Stimulated activated naive CD8-positive, alpha-beta T cell treated with anti-CD3 and anti-CD28 coated beads, Interleukin-15, amount 100 ng/mL, for 72 hours (primary cell): ENCODE measurements at places on chromosomes 12 and 14.

- no peak for DNase-seq
Observed at GRCh38 chr12:56385873-56386272, 23.2 kb upstream of the APOF start.

DNA sequence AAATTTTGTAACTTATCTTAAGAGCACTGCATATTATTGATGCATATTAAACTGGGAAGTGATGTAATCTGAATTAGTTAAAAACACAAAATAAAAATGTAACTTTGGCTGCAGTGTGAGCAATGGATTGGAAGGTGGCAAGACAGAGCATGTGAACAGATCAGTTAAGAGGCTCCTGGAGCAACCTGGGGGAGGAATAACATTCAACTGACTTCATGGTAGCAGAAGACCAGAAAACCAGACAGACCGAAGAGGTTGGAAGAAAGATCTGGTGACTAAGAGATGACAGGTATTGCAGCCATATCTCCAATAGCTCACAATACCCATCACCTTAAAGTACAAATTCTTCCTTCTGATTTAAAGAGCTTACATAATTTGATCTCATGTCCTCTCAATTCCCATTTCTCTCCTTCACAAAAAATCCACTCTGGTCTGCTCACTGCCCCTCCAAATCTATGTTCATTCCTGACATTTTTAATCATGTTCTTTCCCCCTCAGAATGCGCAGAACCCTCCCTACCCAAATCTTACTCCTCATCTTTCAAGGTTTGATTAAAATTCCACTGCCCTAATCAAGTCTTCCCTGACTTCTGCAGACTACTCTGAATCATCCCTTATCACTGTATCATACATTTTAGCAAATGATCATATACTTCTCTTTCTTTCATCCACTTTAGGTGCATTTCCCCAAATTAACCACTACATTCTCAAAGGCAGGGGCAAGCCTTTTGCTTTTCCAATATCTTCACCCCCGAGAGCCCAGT is 51.5 kb downstream of the DUSP16 start:
- DNase-seq, result no peak

DNA sequence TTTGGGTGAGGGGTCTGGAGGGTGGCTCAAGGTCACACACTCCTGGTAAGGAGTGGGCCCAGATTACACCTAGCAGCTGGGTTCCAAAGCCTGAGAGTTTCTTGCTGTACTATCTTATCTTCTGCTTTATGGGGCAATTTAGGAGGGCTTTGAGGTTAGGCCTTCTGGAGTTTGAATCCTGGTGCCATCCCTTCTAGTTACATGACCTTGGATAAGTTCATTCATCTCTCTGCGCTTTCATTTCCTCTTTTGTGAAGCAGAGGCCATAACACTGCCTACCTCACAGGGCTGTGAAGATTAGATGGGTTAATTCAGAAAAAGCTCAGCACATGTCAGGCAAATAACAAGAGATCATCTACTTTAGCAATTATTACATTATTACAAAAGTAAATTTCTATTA is 7.4 kb upstream of the KRT77 start:
- no peak for DNase-seq

- no peak for DNase-seq
Observed at GRCh38 chr12:102298022-102298421, 100.4 kb upstream of the PMCH start.

- peak; percentile 17 for DNase-seq
Observed at GRCh38 chr14:72291908-72292688, 359.9 kb downstream of the RGS6 start.

DNA sequence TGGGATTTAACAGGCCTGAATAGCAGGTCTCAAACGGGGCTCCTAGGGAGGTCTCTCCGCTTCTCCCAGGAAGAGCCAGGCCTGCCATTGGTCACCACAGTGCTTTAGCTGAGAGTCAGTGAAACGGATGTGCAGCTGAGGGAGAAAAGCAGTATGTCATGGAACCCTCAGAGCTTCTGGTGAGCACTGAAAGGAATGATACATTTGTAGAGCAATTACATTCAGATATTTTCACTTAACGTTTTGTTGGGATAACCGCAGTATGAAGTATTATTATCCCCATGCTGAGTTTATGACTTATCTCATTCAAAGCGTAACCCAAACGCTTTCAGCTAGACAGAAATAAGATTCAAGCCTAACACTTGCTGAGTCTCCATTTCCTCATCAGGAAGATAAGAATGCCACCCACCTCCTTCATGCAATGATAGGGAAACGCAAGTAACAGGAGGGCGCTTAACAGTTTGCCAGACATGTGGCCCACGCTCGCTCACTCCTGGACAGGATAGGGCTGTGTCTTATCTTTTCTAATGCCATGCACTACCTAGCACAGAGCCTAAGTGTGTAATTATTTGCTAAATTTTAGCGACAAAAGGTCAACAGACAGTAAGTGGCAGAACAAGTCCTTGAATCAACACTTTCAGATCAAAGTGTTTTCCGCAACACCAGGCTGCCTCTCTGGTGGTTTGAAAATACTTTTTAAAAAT is 28.2 kb downstream of the DAD1 start:
- no peak for DNase-seq

GRCh38 chr12:120971299-120972180 is 6.8 kb upstream of the HNF1A start:
- peak; percentile 30 for DNase-seq

DNA sequence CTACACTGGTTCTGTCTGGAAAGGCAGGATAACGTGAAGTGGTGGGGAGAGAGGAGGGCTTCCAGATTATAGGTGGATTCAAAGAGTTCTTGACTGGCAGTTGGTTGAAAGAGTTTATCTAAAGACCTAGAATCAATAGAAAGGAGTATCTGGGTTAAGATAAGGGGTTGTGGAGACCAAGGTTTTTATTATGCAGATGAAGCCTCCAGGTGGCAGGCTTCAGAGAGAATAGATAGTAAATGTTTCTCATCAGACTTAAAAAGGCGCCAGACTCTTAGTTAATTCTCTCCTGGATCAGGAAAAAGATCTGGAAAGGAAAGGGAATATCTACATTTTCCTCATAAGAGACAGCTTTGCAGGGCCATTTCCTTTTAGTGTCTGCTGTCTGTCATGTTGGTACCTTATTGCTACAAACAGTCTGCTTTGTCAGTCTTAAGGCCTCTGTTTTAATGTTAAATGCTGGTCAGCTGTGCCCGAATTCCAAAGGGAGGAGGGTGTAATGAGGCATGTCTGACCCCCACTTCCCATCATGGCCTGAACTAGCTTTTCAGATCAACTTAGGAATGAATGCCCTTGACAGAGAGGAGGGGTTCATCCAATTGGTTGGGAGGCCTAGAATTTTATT is 401.3 kb downstream of the FUT8 start:
- DNase-seq, result no peak

- no peak for DNase-seq
Observed at GRCh38 chr14:69664265-69664664, 52.9 kb downstream of the SUSD6 start.

DNA sequence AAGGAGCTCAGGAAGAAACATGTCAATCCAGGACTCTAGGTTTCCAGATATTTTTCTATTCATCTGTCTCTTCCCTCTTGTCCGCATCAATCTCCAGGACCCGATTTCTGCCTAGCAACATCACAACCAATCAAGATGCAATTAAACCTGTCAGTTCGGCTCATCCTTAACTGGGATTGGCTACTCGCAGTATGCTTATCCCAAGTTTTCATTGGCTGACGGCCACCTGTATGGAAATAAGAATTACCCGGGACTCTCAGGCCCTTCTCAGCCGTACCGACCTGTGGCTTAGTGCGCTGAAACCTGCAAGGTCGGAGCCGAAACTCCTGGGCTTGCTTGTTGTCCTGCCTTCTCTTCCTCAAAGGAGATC is 20.4 kb upstream of the ATP5MC2 start:
- no peak for DNase-seq

DNA sequence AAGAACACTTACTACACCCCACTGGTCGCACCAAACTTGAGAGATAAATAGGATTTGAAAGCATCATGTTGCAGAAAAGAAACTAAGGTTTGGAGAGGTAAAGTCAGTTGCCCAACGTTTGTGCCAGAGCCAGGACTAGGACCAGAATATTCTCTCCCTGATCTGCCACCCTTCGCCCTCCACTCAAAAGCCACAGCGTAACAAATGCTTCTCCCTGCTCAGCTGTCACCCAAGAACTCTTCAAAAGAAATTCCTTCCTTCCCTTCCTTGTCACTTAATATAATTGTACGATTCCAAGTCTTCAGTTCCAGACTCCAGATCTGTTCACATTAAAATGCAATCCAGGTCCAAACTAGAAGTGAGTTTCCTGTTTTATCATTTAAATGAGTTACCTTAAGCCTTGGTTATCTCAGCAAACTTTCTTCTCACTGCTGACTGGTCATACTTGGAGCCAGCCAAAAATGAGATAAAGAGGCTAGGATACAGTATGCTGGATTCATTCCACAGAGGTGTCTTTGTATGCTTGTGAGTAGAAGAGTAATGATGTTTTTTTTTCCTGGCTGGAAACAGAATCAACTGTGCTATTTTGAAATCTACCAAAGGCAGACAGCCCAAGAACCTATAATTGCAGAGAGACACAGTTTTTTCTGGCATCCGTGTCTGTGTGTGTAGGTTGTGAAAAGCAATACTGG is 12.8 kb upstream of the PPFIBP1 start:
- no peak for DNase-seq

DNA sequence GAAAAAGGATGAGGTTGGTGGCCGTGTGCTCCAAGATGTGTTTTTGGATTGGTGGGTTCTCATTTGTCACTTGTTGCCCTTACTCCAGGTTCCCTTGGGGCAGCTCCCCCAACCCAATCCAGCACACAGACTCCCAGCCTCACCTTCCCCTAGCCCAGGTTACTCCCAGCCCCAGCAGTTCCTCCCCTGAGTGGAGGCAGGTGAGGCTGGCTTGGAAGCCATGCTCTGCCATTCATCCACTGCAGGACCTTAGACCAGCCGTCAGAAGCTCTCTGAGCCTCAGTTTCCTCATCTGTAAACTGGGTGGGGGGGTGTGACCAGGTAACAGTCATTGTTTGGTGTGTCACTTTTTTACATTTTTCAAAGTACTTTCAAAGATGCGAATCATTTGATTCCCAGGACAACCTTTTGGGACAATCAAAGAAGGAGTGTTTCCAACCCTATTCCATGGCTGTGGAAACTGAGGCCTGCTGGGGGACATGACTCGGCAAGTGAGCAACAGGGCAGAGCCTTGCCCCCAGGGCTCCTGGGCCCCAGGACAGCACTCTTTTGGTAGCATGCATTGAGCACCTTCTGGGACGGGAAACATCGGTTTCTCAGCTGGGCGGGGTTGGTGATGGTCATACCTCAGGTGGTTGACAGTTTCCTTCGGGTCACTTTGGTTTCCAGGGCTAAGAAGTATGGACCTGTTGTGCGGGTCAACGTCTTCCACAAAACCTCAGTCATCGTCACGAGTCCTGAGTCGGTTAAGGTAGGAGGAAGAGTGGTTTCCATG is 7.2 kb downstream of the CYP46A1 start:
- no peak for DNase-seq

DNA sequence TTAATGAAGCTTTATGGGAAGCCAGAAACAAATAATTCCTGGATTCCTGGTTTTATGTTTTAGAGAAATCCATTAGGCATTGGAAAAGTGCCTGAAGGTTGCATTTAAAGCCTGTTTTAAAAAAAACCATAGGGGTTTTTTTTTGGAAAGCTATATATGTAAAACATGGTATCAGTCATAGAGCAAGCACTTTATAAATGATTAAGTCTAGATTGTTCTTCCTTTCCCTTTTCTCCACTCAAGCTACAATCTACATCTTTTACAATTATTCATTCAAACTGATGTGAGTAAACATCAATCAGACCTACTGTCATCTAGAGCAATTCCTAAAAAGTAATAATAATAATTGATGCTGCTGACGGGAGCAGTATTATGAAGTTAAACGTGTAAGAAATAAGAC is 500.7 kb downstream of the TMEM117 start:
- DNase-seq, result no peak

GRCh38 chr14:73232984-73233383 is 4.3 kb upstream of the PAPLN start:
- no peak for DNase-seq

- no peak for DNase-seq
Observed at GRCh38 chr12:115918763-115919162, 358.7 kb downstream of the MED13L start.

GRCh38 chr12:116547955-116548501 is 11.2 kb upstream of the MAP1LC3B2 start:
- no peak for DNase-seq

- DNase-seq, result peak; percentile 8
Observed at GRCh38 chr14:63940387-63940786, 87.6 kb downstream of the SYNE2 start.

DNA sequence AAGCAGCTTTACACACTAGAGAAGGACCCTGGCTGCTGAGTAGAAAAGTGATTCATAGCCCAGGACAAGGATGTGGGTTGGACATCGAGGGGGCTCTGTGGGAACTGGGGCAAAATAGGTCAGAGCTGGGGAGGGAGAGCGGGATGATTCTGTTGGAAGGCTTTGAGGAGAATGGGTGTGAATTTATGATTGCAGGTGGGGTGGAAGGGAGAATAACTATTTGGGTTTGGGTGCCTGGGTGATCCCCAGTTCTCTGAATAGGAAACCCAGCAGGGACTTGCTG is 13.1 kb downstream of the SERPINA3 start:
- DNase-seq, result no peak

GRCh38 chr14:63392236-63392635 is 73.5 kb upstream of the GPHB5 start:
- DNase-seq, result no peak

- DNase-seq, result no peak
Observed at GRCh38 chr14:56885825-56886224, 75.5 kb upstream of the OTX2 start.

GRCh38 chr12:6226002-6226678 is 25.9 kb downstream of the CD9 start:
- DNase-seq, result no peak

DNA sequence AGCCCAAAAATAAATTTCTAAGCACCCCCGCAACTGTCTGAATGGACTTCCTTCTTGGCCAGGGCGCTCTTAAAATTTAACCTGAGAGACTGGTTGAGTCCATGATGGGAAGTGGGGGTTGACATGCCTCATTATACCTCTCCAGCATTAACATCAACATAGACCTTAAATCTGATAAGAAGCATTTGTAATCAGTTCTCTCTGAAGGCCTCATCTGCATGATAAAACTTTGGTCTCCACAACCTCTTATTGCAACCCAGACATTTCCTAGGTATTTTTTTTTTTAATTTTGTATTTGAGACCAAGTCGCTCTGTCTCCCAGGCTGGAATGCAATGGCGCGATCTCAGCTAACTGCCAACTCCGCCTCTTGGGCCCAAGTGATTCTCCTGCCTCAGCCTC is 10.4 kb upstream of the SLC8B1 start:
- no peak for DNase-seq

DNA sequence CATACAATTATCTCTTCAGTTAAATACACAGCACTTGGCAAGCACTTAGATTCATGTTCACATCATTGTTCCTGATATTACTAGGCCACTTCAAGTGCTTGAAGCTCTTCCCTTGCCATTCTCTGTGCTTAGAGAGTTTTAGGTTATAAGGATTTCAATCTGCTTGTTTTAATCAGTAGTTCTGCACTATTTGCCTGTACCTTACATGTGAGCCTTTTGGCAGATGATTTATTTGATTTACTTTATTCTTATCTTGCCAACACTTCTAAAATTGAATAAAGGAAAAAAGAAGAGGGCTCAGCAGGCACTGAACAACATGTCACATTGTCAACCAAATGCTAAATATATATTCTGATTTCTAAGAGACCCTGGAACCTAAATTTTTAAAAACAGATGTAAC is 363.8 kb upstream of the USP15 start:
- no peak for DNase-seq
